Muscle of leg (tissue), 16 donors: ENCODE measurements at places on chromosomes 1 and 21. TPM values are rescaled to one million over a fixed set of nuclear protein-coding genes. Genes with fewer than 3 reads are reported as not detected.

- no peaks in the 10 kb centered on the region for H3K27me3 ChIP-seq
- no peaks in the 10 kb centered on the region for H3K36me3 ChIP-seq
- no peak for DNase-seq
- no peak overlapping the region for H3K4me3 ChIP-seq
Observed at GRCh38 chr1:91809317-91809716, 76.6 kb downstream of the TGFBR3 start.

- H3K27me3 ChIP-seq: no peaks in the 10 kb centered on the region
- no peak for DNase-seq
- peaks cover 10% of the 10 kb centered on the region for H3K4me1 ChIP-seq
- H3K4me3 ChIP-seq: no peak overlapping the region
- no peak overlapping the region for H3K27ac ChIP-seq
Observed at GRCh38 chr1:28162151-28162550, 14.3 kb downstream of the PTAFR start.

DNA sequence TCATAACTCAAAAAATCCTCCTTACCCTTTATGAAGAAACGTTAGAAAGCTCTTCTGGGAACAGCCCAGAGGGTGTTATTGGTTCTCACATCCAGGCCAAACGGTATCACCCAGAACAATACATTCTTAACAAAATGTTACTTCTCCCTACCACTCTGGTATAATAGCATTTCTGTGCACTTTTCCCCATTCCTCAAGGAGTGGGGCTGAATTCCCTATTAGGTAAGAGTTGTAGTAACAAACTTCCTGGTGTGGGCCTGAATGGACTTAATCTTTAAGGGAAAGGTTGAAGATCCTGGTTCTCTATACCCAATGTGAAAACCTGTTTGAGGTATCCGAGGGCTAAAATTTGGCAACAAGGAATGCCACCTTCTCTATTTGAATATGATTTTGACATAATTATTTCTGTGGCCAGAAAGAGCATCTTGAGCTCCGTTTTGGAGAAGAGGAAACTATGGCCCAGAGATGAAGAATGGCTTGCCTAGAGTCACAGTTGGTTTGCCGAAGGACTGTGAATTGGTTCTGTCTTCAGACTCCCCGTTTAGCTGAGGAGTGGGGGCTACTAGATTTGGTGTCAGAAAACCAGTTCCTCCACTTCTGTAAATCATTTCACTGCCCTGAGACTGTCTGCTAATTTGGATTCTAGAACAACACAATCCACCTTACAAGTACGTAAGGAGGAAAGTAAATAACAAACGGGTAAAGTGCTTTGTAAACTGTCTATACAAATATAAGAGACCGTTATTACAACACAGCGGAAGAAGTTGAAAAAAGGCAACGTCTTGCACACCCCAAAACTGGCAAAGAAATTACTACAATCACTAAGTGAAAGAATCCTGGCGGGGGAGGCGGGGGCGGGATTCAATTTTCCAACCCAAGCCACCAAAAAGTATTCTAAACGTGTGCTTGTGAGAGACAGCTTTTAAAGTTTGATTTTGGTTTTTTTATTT, 2.3 kb downstream of the ANP32E start:
- peaks cover 2% of the 10 kb centered on the region for H3K4me1 ChIP-seq
- peak overlapping the region; percentile 98 for H3K27ac ChIP-seq
- H3K27me3 ChIP-seq: no peaks in the 10 kb centered on the region
- H3K36me3 ChIP-seq: peaks cover 6% of the 10 kb centered on the region
- peak overlapping the region; percentile 72 for H3K4me3 ChIP-seq

- H3K4me1 ChIP-seq: no peaks in the 10 kb centered on the region
- H3K36me3 ChIP-seq: no peaks in the 10 kb centered on the region
- H3K27ac ChIP-seq: no peak overlapping the region
- no peak for DNase-seq
Observed at GRCh38 chr1:162993846-162994245, 75.3 kb upstream of the RGS4 start.

GRCh38 chr1:94411237-94411636, 7.0 kb upstream of the ABCD3 start:
- no peak for DNase-seq
- H3K36me3 ChIP-seq: no peaks in the 10 kb centered on the region
- no peak overlapping the region for H3K4me3 ChIP-seq
- no peak overlapping the region for H3K27ac ChIP-seq
- peaks cover 2% of the 10 kb centered on the region for H3K27me3 ChIP-seq

GRCh38 chr1:20540281-20540680, 12.1 kb upstream of the FAM43B start:
- H3K4me1 ChIP-seq: no peaks in the 10 kb centered on the region
- peaks cover 16% of the 10 kb centered on the region for H3K27me3 ChIP-seq
- no peak for DNase-seq
- no peak overlapping the region for H3K27ac ChIP-seq
- no peaks in the 10 kb centered on the region for H3K36me3 ChIP-seq

- H3K27ac ChIP-seq: no peak overlapping the region
- H3K27me3 ChIP-seq: no peaks in the 10 kb centered on the region
- DNase-seq: no peak
Observed at GRCh38 chr21:14985306-14985705, 79.5 kb downstream of the NRIP1 start.

DNA sequence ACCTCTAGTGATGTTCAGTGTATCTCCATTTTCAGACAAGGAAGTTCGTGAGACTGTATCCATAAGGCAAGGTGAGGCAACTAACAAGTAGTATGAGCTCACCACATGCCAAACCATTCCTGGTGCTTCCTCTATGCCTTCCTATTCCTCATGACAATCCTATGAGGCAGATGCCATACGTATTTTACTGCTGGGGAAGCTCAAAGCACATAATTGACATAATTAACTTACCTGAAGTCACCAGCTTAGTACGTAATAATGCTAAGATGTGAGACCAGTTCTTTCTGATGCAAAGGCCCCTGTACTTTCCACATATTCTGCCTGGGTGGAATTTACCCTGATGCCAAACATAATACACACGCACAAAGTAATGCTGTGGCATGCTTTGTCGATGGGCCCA, 83.6 kb upstream of the NFIA start:
- H3K4me1 ChIP-seq: peaks cover 2% of the 10 kb centered on the region
- H3K27me3 ChIP-seq: no peaks in the 10 kb centered on the region
- no peak for DNase-seq
- H3K4me3 ChIP-seq: no peak overlapping the region
- H3K27ac ChIP-seq: no peak overlapping the region
- no peaks in the 10 kb centered on the region for H3K36me3 ChIP-seq

DNA sequence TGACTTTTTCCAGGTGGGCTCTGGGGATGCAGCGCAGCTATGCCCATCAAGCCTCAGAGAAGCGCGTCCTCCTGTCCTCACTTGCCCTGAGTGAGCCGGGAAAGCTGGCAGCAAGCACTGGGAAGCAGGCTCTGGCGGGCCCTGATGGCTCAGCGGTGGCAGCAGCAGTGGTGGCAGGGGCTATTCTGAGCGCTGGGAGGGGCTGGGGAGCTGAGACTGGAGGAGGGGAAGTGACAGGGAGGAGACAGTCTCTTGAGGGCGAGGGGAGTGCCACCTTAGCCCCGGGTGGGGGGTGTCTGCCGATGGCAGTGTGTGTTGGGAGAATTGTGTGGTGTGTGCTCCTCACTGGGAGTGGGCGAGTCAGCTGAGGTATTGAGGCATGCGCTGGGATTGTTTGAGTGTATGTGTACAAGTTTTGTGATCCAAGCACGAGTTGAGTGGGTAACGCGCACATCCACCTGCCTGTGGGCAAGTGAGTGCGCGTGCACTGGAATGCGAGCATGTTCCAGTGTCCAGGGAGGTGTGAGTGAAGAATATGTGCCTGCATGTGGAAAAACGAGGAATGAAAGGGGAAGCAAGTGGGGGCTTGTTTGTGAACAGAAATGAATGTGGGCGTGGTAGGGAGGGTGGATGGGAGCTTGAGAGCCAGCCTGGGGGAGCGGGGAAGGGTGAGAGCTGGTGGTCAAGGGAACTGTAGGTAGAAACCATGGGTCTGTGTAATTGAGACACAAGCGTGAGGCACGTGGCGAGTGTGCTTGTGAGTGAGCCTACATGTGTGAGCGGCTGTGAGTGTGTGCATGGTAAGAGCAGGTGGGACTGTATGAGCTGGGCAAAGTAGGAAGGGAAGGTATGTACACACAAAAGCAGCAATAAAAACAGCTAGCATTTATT, 2.9 kb upstream of the FOXO6 start:
- peaks cover 2% of the 10 kb centered on the region for H3K36me3 ChIP-seq
- peaks cover 14% of the 10 kb centered on the region for H3K27me3 ChIP-seq
- no peak overlapping the region for H3K4me3 ChIP-seq
- DNase-seq: peak; percentile 19

DNA sequence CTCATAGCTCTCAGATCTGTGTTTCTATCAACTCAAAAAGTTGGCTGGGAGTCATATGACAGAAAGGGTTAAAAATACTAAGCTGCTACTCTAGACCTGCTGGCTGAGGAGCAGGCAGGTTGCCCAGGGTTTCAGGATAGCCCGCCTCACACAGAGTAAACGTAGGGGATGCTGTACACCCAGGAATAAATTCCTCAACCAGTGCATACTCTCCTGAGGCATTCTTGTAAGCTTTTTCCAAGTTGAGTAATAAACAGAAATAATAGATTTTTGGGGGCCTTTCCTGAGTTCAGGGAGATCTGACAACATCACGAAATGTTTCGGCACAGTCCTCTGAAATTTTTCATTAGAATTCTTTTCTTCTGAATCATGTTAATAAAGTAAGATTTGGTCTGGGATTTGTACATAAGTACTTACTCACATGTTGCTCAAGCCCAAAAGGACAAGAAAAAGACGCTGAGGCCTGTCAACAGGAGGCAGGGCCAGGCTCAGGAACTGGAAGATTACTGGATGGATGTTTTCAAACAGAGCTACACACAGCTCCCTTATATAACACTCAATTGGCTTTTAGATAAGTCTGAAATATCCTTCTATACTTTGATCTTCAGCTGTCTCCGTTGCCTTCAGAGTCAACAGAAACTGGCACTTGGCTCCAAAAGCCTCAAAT, 41.0 kb downstream of the TGFBR3 start:
- no peak overlapping the region for H3K4me3 ChIP-seq
- peaks cover 20% of the 10 kb centered on the region for H3K4me1 ChIP-seq
- H3K36me3 ChIP-seq: no peaks in the 10 kb centered on the region
- H3K27me3 ChIP-seq: no peaks in the 10 kb centered on the region

- H3K4me3 ChIP-seq: no peak overlapping the region
- H3K27me3 ChIP-seq: no peaks in the 10 kb centered on the region
- no peaks in the 10 kb centered on the region for H3K4me1 ChIP-seq
- DNase-seq: no peak
- H3K27ac ChIP-seq: no peak overlapping the region
Observed at GRCh38 chr1:69109277-69109676, 458.4 kb upstream of the LRRC7 start.

DNA sequence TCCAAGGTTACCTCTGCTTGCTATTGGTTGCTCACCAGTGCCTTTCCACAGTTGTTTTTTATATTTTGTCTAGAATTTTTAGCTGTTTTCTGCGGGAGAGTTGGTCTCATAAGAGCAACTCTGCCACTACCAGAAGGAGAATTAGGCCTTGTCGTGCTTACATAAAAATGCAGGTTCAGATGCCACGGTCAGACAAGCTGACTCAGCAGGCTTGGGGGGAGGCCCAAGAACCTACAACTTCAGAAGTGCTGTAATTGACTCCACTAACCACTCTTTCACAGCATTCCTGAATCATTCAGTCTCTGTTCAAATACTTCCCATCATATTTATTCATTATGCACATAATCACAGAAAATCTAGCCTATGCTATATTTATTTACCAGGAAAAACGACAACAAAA, 23.1 kb upstream of the YRDC start:
- H3K4me3 ChIP-seq: no peak overlapping the region
- H3K27me3 ChIP-seq: no peaks in the 10 kb centered on the region
- DNase-seq: no peak
- peaks cover 51% of the 10 kb centered on the region for H3K36me3 ChIP-seq

DNA sequence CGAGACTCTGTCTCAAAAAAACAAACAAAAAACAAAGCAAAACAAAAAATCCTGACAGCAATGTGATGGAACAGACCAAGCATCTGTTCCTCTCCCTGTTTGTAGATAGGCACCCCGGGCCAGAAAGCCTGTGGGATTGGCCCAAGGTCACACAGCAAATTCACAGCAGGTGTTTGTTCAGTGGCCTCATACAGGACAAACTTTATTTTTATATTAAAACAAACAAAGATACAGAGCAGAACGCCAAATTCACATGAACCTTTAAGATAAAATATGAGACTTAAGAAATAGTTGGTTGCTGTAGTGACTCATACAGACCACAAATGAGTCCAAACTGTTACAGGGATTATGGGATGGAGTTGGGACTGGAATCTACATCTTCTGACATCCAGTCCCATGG, 2.3 kb upstream of the CELA2A start:
- no peak overlapping the region for H3K4me3 ChIP-seq
- no peak for DNase-seq
- no peaks in the 10 kb centered on the region for H3K4me1 ChIP-seq
- no peaks in the 10 kb centered on the region for H3K27me3 ChIP-seq
- no peaks in the 10 kb centered on the region for H3K36me3 ChIP-seq

DNA sequence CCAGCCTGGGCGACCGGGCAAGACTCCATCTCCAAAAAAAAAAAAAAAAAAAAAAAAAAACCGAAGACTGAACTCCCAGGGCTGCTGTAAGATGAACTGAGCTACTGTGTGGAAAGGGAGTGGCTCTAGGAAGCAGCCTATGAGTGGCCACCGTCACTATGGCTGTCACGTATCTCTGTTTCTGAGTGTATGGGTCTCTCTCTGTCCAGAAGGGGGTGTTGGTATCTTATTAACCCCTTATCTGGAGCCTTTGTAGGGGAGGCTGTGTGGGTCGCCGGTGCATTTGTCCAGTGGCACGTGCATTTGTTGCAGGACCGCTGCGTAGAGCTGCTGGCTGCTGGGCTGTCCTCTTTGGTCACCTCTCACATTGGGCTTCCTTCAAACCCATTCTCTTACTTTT, 326.6 kb downstream of the CAMTA1 start:
- peaks cover 5% of the 10 kb centered on the region for H3K27me3 ChIP-seq
- no peaks in the 10 kb centered on the region for H3K4me1 ChIP-seq
- H3K36me3 ChIP-seq: no peaks in the 10 kb centered on the region
- H3K27ac ChIP-seq: no peak overlapping the region

DNA sequence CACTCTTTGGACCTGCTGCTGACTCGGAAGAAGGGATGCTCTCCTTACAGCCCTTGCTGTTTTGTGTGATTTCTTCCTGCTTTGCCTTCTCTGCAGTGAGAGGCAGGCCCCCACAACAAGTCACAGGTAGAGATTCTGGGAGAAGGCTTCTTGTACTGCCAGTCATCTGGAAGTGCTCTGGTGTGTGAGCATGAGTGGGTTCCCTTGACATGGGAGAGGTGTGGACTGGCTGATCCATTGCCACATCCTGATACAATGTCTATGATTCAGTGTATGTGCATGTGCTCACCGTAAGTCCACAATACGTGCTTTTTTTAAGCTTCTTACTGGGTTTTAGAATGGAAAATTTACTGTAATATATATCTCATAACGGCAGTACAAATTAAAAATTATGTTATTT, 46.0 kb upstream of the PLA2G4A start:
- H3K27me3 ChIP-seq: no peaks in the 10 kb centered on the region
- no peak overlapping the region for H3K4me3 ChIP-seq
- no peak for DNase-seq

Gene CCDC185
- polyA plus RNA-seq: 0.30 TPM

Gene DIRAS3
- polyA plus RNA-seq: 5.9 TPM

Gene C1QA
- 30.0 TPM for polyA plus RNA-seq

Gene VHLL
- not detected for polyA plus RNA-seq

Gene TNNT2
- 904 TPM for polyA plus RNA-seq

Gene DNASE2B
- polyA plus RNA-seq: 0.15 TPM

Gene IGSF3
- 38.7 TPM for polyA plus RNA-seq

Gene IVL
- polyA plus RNA-seq: not detected

Gene AKR7A3
- polyA plus RNA-seq: 0.93 TPM
